ENCODE measurements at places on chromosomes 13 and 19.

GRCh38 chr19:51282335-51282734, 29.1 kb upstream of the IGLON5 start:
- DNase-seq: no peak

DNA sequence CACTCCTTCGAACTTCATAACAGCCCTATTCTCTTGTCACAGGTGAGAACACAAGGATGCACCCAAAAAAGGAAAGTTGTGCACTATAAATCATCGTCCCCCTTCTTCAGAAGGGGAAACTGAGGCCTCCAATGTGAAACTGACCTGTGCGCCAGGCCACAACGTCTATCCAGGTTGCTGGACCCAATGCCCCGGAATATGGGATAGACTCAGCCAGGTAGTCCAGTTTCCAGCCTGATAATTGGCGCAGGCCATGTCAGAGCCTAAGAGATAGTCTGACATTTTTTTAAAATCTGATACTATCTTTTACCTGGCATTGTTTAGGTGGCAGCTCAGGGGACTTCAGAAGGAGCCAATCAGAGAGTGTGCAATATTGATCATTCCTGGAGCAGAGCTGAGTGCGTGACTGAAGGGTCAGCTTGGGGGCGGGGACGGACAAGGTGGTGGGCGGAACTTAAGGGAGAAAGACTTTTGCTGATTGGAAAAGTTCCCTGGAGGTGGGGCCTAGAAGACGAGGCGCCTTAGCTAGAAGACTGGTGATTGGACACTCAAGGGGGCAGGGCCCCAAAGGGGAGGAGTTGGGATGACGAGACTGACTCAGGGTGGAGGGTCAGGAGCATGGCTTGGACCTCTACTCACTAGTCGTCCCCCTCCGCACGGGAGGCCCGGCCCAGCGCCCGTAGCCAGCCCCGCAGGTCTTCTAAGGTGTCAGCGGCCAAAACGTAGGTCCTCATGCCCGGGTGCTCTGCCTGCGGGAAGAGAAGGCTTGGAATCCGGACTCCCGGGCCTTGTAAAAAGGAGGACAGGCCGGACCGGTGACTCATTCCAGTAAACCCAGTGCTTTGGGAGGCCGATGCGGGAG, 8.5 kb downstream of the PLEKHA4 start:
- no peak for DNase-seq

GRCh38 chr13:61466280-61466679, 50.6 kb upstream of the PCDH20 start:
- no peak for DNase-seq

GRCh38 chr13:24308068-24308445, 1.3 kb upstream of the C1QTNF9 start:
- no peak for DNase-seq

GRCh38 chr13:61670384-61671161, 254.9 kb upstream of the PCDH20 start:
- DNase-seq: no peak

DNA sequence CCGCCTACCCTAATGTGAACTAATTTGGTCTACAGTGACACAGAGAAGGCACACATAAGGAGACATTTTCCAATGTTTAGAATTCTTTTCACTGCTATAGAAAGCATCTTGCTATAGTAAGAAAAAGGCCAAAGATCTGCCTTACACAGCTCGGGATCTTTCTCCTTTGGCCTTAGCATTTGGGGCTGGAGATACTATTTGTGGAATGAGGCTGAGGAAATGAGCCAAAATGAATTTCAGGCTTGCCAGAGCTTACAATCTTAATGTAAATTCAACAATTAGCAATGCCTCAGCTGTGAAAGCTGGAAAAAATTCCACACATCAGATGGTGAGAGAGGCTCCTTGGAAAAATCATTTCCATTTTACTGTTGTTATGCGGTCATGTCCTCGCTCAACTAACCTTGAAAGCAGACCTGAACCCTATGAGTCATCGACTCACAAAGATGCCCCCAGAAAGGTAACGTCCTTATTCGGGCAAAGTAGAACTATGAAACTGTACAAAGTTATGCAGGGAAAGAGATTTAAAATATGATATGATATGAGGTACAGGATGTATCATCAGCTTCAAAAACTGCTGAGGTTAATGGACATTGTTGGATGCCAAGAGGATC, 324.5 kb upstream of the NBEA start:
- no peak for DNase-seq

- DNase-seq: no peak
Observed at GRCh38 chr19:13996928-13997630, 9.0 kb downstream of the RFX1 start.

DNA sequence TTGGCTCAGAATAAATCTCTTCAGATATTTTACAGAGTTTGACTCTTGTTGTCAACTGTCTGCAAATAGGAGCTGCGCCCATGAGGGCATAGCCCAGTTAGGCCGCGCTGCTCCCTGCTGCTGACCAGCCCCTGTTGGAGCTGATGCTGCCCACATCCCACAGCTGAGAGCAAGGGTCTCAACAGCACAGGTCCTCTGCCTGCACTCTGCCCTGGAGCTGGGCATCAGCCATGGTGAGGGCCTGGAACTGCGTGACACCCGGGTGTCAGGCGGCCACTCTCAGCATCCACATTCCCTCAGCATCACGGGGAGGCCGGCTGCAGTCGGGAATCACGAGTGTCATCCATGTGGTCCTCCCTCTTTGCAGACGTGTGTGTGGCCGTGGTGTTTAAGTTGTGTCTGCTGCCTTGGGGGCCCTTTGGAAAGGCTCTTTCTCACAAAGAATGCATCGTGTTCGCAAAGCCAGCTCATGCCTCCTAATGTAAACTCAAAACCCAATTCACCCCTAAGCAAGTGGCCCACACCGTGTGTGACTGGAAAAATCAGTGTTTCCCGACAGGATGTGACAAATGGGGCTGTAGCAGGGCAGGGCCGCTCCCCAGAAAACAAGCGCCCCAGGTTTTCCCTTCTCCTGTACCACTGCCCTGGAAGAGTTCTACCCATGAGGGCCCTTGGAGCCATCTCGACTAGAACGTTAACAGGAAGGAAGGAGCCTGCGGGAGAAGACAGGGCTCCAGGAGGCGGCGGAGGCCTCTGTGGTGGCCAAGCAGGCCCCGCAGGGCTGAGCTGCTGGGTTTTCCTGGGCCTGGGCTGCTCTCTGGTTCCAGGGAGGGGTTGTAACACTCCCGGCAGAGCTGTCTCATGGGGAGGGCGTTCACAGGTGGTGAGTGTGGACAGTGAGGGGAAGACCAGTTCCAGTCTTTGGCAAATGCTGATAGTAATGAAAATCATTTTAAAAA, 20.3 kb downstream of the ATP11A start:
- DNase-seq: no peak

- DNase-seq: no peak
Observed at GRCh38 chr13:79075703-79076102, 330.4 kb downstream of the RBM26 start.

- no peak for DNase-seq
Observed at GRCh38 chr19:7863971-7864689, 10.1 kb downstream of the PRR36 start.

DNA sequence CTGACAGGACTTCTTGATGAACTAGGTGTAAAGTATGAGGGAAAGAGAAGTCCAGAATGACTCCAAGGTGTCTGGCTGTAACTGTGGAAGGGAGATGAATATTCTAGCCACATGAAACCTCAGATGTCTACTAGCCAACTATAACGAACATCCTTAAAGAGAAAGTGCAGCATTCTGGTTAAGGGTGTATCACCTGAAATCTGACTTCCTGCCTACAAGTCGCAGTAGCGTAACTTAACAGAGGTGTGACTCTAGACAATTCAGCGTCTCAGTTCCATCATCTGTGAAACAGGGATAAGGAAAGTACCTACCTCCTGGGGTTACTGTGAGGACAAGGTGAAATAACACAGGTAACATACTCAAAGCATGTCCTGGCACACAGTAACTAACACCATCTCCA, 145.7 kb upstream of the FBXL3 start:
- DNase-seq: no peak

DNA sequence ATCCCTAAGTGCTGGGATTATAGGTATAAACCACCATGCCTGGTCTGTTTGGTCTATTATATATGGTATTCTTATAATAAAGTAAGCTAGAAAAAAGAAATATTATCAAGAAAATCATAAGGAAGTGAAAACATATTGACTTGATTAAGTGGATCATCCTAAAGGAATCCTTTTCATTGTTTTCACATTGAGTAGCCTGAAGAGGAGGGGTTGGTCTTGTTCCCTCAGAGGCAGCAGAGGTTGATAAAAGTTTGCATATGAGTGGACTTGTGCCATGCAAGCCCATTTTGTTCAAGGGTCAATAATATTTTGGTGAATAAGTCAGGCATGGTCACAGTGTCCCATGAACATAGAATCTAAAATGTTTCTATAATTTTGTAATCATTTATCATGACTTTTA, 52.7 kb downstream of the ZNF627 start:
- no peak for DNase-seq

GRCh38 chr13:92739306-92739818, 487.2 kb upstream of the GPC6 start:
- DNase-seq: no peak
